Stimulated activated CD4-positive, alpha-beta T cell treated with anti-CD3 and anti-CD28 coated beads, Interleukin-12 subunit alpha, Interleukin-12 subunit beta, amount 100 ng/mL, for 4 hours (primary cell): ENCODE measurements at places on chromosomes 1 and 21.

- DNase-seq = no peak
Measured at GRCh38 chr21:23607782-23608431, 1999.4 kb downstream of the MRPL39 start.

DNA sequence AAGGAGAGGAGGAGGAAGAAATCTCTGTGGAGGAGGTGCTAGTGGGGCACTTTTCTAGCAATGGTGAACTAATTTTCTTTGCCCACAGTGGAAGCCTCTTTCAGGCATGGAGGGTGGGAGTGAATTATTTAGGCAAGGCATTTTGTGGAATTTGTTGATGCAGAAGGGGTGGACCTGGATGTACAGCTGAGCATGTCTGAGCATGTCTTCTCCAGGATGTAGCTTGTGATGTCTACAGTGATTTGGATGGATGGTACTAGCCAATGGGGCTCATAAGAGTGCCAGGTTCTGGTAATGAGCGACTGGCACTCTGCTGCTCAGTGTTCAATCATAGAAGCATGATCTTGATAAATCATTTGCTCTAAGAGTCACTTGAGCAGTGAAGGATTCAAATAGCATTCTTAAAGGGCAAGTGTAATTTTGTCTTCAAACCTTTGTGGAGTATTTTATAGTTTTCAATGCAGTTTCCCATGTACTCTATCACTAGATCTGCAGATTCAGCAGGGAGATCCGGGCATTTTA, 153.9 kb upstream of the LMO4 start:
- no peak for DNase-seq

DNA sequence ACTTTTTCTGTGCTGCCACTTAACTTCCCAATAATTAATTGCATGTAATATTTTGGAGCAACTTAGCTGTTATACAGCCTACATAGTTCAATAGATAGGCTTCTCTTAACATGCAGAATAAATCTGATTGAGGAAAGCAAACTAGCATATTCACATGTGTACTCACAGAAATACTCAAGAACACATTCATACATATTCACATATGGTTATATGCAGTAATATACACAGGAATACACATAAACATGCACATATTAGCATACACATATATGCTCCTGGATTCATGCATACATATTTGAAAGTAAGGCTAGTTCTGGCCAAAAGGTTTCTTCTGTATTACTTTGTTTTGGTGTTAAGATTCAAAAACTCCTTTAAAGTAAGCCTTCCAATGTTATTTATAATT, 73.1 kb downstream of the HMCN1 start:
- DNase-seq = no peak

DNA sequence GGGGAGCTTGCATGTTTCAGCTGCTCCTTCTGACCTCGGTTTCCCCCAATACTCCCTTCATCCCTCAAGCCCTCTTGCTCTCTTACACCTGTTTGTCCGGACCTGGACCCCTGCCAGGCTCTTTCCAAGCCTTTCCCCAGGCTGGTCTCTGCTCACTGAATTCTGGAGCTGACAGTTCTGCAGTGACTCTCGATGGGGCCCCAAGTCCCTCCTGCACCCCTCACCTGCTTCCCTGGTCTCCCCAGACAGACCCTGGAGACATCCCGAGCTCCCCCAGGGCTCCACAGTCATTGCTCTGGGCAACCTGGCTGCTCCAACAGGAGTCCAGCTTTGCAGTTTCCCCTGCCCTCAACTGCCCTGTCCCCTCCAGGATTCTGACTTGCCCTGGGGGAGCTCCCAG, 198.6 kb downstream of the GRIK3 start:
- no peak for DNase-seq

DNA sequence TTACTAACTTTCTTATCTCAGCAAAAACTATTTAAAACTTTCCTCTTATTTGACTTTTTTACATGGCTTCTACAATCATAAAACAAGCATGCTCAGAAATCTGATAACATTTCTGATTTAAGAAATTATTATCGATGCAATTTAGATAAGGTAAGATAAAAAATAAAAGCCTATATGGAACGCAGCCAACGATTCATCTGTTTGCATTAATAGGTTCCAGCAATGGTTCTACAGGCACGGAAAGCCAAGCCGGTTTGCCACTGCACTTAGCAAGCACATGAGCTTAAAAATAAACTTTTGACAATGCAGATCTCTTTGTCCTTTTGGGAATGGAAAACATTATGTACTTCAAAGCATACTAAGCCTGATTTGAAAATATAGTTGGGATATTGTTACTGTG, 77.5 kb upstream of the KCNK2 start:
- DNase-seq = no peak

DNA sequence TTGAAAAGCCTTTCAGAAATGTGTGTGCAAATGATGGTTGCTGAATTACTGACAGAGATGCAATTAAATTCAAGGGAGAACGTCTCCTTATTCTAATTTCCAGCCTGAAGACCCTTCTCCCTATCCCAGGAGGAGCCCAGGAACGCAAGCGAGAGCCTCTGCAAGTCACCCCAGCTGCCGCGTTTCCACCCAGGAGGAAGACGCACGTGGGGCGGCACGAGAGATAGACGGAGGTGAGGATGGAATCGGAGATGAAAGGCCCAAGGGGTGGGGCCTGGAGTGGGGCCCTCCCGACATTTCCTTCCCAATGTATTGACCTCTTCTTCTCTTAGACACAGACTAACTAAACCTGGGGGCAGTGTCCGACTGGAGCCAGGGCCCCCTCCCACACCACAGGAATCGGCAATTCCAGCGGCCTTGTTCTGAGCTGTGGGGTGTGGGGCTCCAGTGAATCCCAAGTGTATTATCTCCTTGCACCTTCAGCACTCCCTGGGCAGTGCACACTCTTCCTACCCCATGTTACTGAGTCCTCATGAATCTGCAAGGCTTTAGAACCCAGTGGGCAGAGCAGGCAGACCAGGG, 322.5 kb downstream of the AJAP1 start:
- no peak for DNase-seq

GRCh38 chr1:161483361-161483760, 21.9 kb upstream of the FCGR2A start:
- no peak for DNase-seq

DNA sequence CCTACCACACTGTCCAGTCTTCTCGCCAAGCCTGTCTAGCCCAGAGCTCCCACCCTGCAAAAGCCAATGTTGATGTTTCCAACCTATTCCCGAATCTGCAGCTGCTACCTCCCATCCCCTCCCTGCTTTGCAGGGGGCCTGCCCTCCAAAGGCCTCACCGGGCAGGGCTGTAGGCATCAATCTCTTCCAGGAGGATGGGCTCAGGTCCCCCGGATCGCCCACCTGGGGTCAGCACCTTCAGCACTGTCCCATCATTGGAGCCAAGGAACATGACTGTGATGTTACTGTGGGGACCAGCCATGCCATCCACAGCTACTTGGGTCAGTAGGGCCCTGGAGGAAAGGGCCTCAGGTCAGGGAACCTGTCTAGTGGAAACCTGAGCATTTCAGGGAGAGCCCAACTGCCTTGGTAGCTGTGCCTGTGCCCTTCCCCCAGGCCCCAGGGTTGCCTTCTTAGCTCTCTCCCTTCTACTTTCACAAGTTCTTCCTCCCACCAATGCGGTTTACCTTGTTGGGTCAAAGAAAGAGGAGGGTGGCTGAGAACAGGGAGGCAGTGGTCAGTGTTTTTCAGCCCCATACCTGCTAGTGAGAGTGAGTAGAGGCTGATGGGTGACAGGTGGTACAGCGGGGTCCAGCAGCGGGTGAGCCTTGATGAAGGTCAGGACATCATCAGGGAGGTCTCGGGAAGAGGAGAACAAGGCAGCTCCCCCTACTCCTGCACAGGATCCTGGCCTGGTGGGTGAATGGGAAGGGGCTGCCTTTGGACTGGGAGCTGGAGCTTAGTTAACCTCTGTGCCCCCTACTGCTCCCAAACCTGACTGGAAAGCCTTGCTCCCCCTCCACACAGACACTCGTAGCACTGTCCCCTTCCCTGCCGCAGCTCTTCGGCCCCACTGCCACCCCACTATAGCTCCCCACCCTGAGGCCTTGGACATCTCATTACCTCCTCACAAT, 10.7 kb downstream of the SEMA6C start:
- DNase-seq = no peak

- DNase-seq = no peak
Measured at GRCh38 chr1:16386454-16387113, 19.5 kb downstream of the SZRD1 start.

DNA sequence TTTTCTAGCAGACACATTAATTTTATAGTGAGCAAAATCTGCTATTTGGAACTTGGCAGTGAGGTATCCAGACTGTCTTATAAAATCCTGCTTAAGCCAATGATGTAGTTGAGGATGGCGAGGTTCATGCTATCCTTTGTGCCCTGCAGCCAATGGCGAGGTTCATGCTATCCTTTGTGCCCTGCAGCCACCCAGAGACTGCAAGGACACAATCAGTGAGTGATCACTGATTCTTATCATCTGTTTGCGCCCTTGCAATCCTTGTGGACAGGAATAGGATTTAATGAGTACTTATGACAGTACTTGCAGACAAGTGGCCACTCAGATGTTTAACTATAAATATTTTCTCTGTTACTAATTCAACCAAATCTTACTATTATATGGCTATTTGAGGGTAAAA, 112.6 kb downstream of the EIF4G3 start:
- no peak for DNase-seq

GRCh38 chr1:43947874-43948437, 1.2 kb downstream of the IPO13 start:
- DNase-seq = no peak

- no peak for DNase-seq
Measured at GRCh38 chr1:27292106-27292505, 29.9 kb upstream of the TMEM222 start.

DNA sequence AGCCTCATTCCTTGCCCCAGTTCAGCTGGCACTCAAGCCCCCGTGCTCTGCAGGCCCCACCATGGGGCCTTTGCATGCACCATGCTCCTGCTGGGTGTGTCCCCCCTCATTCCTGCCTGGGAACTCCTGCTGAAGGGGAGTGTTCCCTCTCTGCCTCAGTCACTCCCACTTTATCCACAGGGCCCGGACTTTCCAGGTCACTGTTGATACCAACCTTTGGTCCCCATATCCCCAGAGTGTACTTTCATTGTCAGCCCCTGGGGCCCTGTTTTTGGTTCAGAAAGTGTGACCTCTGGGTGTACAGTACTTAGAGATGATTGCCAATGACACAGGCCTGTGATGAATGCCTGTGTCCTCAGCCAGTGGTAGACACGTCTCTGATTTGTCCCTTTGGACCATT, 2.9 kb downstream of the TTC22 start:
- DNase-seq = no peak

- no peak for DNase-seq
Measured at GRCh38 chr1:63051886-63052285, 268.0 kb downstream of the ATG4C start.

GRCh38 chr1:40906781-40907400, 44.7 kb upstream of the CITED4 start:
- DNase-seq = no peak

DNA sequence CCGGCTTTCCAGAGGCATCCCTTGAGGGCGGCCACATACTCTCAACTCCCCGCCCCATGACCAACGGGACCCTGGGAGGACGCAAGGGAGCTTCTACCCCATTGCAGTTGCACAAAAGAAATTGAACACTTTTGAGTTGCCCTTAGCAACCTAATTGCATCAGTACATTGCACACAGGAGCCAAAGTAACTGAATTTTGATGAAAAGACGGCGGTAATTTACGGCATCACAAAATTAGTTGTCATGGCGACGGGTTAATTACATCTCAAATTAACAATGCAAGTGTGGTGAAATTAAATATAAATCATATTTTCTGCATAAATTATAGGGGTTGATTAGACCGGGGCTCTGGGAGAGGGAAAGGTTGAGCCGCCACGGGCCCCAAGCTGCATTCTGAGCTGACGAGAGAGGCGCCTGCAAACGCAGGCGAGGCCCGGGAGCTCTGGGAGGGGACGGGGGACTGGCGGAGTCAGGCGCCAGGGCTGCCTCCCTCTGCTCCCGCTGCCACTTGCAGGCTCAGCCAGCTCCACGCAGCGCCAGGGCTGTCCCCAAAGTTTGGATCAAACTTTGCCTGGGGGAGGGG, 61.4 kb downstream of the CASZ1 start:
- no peak for DNase-seq

DNA sequence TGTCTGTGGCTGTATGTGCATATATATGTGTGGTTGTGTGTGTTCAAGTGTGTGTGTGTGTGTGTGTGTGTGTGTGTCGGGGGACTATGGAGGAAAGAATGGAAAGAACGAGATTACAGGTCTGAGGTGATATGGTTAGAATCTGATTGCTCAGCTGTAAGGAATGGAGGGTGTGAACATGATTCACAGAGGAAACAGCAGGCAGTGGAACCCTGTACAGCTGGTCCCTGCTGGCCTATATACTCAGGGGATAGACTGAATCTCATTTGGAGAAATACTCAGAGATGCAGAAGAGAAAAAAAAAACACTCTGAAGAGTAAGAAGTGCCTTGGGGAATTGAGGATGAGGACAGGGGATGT, 180.1 kb upstream of the ESRRG start:
- no peak for DNase-seq

GRCh38 chr1:185704181-185704580, 30.0 kb upstream of the HMCN1 start:
- no peak for DNase-seq

- DNase-seq = no peak
Measured at GRCh38 chr21:35035581-35035980, 13.5 kb downstream of the RUNX1 start.

- no peak for DNase-seq
Measured at GRCh38 chr1:101105877-101106276, 80.3 kb upstream of the DPH5 start.

DNA sequence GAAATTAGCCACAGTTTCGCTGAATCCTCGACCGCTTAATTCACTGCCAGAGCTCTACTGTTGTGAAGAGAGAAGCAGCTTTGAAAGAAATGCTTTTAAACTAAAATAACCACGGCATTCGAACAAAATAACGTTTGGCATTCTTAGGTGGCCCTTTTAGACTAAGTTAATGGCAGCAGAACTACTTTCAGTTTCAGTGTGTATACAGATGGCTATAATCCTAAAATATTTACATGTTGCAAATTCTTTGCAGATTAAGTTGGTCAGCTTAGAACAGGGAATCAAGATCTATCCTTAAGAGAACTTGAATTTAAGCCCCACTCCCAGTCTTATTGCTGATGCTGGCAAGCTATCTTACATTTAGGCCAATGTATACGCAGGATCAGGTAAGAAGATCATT, 62.7 kb downstream of the ADSS2 start:
- DNase-seq = no peak

DNA sequence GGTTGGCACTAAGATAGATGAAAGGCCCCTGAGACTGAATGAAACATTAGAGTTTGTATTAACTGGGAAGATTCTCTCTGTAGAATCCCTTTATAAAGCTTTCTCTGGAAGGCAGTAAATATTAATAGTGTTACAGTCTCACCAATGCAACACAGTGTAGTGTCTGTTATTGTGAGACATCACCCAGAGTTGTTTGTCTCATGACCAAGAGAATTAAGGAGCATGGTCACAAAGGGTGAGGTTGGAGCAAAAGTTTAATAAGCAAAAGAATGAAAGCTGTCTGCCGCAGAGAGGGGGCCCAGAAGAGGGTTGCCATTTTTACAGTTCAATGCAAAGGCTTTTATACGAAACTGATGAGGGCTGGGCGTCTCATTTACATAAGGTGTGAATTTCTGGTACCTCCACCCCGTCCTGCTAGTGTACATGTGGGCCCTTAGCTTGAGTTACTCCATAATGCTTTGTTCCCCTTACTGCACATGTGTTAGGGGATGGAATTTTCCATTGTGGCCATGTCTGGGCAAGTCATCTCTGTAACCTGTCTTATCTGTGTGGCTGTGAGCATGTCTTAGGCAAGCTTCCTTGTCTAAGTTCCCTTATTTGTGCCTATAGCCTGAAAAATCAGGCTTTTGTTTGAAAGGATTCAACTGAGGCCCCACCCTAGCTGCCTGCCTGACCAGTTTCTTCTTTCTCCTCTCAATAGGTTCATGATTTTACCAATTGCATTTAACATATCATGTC, 184.1 kb downstream of the RASAL2 start:
- no peak for DNase-seq
